ENCODE measurements at places on chromosomes 4 and X.
A peak's percentile ranks its signal among the peaks of the same experiment; 100 is the strongest.

DNA sequence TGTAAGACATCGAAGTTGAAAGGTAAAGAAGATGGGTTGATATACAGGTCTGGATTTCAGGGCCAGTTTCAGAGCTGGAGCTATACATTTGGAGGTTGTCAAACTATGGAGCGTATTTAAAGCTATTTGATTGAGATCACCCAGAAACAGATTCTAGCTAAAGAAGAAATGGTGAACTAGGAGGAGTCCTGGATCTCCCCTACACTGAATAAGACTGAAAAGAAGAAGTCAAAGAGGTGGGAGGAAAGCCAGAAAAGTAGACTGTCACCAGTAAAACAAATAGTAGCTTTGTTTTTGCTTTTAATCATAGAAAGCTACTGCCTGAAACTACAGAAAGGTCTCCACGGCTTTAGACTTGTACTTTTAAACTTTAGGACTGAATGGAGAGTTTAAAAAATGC is 5.0 kb upstream of the NDP start:
- DNase-seq = no peak

DNA sequence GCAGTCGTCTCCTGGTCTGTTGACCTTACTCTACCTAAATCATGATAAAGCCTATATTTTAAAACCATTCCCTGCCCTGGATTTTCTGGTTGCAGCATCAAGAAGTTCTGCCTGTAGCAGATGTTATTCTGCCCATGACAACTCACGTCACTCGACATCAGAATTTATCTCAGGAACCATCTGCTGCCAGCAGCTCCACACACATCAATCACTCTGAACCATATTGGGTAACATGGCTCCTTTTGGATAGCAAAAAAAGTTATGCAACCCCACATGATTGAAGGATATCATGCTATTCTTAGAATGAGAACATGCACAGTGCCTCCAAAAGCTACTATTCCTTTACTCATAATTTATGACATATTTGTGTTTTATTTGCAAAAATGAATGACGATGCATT is 341.4 kb downstream of the DHRSX start:
- peak; percentile 63 for DNase-seq

DNA sequence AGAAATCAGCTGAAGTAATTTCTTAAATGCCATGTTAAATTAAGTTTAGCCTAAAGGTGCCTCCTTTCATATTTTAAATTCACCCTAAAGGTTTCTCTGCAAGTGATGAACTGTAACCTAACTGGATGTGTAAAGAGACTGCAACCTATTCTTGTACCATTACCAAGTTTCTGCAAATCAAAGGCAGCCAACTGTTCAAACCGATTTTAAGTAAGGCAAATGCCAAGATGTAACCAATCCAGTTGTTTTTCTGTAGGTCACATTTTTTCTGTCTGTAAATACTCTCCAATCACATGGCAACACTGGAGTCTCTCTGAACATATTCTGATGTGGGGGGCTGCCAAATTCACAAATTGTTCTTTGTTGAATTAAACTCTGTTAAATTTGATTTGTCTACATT is 42.4 kb upstream of the FGF2 start:
- DNase-seq = no peak

GRCh38 chr4:152325831-152326230 is 210.1 kb downstream of the FBXW7 start:
- no peak for DNase-seq

DNA sequence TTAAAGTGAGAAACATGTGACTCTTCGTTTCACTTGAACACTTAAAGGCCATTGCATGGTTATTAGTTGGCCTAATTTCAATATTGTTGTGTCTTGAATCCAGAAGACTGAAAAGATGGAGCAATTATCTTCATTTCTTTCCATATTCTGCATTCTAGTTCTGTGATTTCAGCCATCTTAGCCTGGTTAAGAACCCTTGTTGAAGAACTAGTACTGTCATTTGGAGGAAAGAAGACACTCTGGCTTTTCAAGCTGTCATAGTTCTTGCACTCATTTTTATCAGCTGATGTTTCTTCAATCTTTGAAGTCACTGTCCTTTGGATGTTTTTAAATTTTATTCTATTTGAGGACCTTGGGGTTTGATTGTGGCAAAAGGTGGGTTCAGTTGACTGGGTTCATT is 81.6 kb downstream of the MTMR8 start:
- DNase-seq = no peak

- DNase-seq = no peak
Observed at GRCh38 chr4:154433543-154433942, 58.1 kb downstream of the DCHS2 start.

DNA sequence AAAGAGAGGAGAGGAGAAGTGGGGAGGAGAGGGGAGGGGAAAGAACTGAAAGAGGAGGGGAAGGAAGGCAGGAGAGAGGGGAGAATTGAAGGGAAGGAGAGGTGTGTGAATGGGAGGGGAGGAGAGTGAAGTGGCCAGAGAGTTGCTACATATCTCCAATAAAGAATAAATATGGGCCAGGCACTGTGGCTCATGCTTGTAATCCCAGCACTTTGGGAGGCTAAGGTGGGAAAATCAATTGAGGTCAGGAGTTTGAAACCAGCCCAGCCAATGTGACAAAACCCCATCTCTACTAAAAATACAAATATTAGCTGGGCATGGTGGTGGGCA is 482.4 kb downstream of the NAF1 start:
- DNase-seq = no peak

- no peak for DNase-seq
Observed at GRCh38 chrX:148576396-148576795, 76.0 kb downstream of the AFF2 start.

GRCh38 chr4:85393201-85393600 is 81.7 kb upstream of the ARHGAP24 start:
- no peak for DNase-seq

DNA sequence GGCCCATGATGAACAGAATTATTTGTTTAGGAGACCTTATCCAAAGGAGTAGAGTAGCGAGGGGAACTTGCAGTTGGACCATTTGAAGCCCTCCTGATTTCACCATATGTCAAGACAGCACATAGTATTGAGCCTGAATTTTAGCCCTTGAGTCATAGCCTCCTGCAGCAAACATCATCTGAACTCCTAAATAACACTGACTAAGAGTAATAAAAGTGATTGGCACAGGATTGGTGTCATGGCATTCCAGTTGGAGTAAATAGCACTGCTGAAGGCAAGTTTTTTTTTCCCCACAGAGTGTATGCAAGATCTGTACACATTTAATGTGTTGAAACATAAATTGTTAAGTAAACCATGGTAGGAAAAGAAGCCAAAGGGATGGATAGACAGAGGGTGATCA is 89.0 kb downstream of the COMMD8 start:
- DNase-seq = no peak

GRCh38 chr4:39731908-39732307 is 34.0 kb downstream of the UBE2K start:
- no peak for DNase-seq

DNA sequence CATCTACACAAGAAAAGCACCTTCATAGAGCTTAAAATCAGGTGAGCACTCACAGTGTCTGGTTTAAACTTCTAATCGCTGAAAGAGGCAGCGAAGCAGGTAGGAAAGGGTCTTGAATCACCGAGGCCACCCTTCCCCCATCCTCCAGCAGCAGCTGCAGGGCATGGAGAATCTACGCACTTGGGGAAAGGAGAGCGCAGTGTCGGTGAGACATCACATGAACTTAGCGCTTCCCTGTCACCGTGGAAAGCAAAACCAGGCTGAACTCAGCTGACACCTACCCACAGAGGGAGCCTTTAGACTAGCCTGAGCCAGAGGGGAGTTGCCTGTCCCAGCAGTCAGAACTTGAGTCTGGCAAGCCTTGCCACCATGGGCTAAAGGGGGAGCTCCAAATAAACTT is 197.2 kb upstream of the ZFP42 start:
- DNase-seq = no peak

DNA sequence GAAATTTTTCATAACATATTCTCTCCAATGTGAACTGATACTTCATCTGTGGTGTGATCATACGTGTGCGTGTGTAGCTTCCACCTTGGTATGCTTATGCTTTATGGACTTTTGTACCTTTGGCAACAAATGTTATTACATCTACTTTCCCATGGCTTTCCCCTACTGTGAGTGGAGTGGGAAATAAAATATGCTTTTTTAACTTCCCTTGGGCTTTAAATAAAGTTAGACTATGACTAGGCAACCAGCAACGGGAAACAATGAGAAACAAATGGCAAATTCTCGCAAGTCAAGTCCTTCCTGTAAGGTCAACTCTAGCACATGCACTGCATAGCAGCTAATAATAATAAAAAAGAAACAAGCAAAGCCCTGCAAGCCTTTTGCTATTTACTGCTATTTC is 205.0 kb upstream of the PDE5A start:
- no peak for DNase-seq

DNA sequence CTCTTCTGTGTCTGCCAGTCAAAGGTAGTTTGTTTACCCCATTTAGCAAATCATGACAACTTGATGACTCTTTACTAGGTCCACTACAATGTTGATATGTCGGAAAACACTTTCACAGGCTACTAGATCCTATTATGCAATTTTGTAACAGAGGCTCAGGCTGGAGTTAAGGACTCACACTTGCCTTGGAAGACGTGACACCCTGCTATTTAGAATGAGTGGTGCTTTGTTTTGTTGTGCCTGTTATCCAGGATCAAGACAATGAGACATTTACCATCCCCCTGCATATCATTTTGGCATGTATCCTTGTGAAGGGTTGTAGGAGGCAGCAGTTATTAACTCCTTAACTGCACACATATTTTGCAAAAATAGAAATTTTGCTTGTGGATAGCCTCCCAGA is 263.7 kb downstream of the IL1RAPL1 start:
- DNase-seq = no peak

- DNase-seq = peak; percentile 56
Observed at GRCh38 chrX:101759000-101759399, 99.3 kb upstream of the ARMCX2 start.

- no peak for DNase-seq
Observed at GRCh38 chr4:55184600-55185523, 59.5 kb upstream of the KDR start.

- DNase-seq = no peak
Observed at GRCh38 chr4:189198624-189199023, 742.0 kb upstream of the FRG1 start.

GRCh38 chr4:9969526-9970398 is 51.5 kb downstream of the SLC2A9 start:
- peak; percentile 67 for DNase-seq

DNA sequence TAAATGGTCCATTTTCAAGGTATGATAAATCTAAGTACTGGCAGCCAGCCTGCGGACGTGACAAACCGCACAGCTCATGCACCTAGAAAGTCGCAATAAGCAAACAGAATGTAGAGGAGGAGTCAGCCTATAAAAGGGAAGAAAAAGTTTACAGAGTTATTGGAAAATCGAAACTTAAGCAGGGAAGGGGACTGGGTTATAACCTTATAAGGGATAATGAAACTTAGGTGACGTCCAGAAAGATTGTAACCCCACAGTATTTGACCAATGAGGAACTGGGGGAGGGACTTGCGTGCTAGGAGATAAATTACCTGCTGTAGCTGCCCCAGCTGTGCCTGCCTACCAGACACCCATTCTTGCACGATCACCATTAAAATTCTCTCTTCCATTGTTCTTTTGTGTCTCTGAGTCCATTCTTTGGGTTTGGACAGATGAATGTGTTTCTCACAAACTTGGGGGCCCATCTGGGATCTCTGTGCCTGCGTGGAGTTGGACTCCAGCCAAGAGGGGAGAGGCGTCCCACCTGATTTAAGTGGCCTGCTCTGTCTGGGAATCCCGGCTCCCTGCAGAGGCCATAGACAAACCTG is 61.0 kb downstream of the ZCCHC12 start:
- peak; percentile 81 for DNase-seq

DNA sequence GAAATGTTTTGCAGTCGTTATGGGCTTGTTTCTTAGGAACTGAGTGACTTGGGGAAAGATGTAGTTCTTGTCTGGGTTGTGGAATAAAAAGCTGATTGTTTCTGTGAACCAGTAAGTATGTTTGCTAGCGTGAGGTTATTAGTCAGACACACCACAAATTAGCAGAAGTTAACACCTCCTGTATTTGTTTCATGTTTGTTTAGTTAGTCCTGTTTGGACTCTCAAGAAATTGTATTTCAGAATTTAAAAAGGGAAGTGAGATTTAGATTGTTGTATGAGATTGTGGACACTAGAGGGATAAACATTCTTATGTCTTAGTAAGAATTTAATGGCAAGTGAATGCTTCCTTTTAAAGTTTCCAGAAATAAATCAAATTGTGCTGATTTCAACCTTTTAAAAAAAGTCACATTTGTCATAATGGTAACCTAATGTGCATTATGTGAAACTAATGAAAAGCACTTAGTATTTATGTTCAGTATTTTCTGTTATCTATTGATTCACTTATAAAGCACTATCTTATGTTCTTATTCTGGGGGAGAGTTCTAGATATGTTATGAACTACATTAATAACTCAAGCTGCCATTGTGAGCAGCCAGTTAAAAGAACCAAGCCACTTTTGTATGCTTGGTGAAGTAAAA is 25.6 kb downstream of the ATP10D start:
- DNase-seq = peak; percentile 60

GRCh38 chr4:6339818-6340445 is 70.3 kb downstream of the WFS1 start:
- no peak for DNase-seq

DNA sequence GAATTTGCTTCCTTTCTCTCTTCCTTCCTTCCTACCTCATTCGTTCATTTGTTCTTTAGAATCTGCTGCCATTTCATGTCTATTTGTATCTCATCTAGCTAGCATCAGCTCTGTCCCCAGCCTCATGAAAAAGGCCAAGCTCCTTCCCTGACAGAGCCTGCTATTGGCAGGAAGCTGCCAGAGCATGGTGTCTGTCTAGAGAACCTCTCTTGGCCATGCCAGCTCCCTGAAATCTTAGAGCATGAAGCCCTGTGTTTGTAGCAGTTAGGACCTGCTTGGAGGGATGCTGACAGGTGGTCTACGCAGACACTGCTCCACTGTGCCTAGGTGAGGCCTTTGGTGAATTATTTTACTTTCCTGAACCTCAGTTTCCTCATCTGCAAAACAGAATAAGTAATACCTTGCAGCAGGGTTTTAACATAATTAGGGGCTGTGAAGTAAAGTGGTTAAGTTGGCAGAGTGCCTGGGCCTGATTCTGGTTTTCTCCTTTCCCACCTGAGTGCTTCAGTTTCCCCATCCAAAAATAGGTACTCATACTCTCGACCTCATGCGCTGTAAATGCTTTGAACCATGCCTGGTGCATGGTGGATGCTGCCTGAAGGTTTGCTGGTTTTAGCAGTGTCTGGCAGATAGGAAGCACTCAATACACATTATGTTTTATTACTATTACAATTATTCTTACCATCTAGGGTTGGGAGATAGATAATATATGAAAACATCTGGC is 4.7 kb downstream of the PTTG2 start:
- DNase-seq = no peak
